CD4-positive, alpha-beta T cell treated with Interleukin-6 at 100 ng/mL for 8 hours (primary cell): ENCODE measurements at places on chromosomes 3 and 15.

GRCh38 chr3:36944641-36945270 lies at the start of gene TRANK1:
TRANK1 (minus strand) TSS chr3:36945054; CDS start chr3:36944809, 245 bp downstream.
- DNase-seq = peak; percentile 79

GRCh38 chr3:58613236-58614132 lies 36.3 kb upstream of the FAM107A start:
- DNase-seq = no peak

DNA sequence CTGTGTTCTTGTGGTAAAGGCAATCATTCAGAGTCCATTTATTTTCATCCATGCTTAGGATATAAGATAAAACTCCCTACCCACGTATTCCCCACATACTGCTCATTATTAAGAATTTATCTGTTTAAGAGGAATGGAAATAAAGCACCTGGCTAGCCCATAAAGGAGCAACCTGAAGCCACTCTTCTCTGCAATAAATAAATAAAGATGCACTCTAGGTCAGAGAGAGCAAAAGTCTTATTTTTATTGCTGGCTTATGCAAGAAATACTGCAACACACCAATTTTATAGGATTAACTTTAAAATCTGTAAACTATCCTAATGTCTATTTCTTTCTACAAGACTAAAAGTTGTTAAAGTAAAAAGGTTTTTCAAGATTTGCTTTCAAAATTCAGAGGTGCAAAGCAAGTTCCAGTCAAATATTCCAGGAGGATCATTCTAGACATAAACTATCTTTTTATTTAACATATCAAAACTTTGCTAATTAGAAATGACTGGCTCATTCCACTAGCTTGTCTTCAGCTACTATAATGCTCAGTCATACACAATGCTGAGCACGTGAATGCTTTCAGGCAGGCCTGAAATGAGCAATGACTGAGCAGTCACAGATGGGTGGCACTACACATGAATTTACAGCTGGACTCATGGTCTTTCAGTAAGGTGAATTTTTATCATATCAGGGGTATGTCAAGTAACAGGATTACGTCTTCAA lies 7.1 kb downstream of the TJP1 start:
- no peak for DNase-seq

DNA sequence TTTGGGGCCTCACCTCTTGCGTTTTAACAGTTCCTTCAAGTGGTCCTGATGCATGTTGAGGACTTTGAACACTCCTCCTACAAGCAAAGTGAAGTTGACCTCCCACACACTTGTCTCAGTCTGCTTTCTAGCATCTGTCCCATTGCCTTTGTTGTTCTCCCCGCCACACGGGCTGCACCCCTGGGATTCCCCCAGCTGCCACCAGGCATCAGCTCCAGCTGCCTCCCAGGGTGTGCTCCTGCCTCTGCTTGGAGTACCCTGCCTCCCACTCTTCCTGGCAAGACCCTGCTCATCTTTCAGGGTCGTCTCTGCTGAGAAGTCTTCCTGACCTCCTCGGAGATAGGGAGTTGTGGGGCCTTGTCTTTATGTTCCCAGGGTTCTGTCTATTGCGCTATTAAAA lies 52.2 kb downstream of the IGF1R start:
- no peak for DNase-seq

- no peak for DNase-seq
Measured at GRCh38 chr15:63942486-63943365, 103.6 kb downstream of the DAPK2 start.

GRCh38 chr15:89671687-89672086 lies 7.5 kb downstream of the PLIN1 start:
- DNase-seq = no peak

GRCh38 chr3:149620291-149621020 lies 37.4 kb downstream of the WWTR1 start:
- DNase-seq = no peak

DNA sequence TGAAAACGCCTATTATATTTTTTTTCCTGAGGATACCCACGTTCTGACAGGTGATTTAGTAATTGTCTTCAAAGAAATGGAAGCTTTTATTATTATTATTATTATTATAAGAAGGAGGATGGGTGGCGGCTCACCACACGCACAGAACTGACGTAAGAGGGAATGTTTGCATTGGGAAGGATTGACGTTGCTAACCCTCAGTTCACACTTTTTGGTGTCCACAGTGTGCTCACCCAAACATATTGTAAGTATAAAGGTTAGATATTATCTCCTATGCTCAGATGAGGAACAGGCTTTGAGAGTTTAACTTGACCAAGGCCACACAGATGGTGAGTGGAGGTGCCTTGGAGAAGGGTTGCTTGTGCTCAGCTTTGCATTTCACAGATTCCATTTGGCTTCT lies 533.5 kb upstream of the TBL1XR1 start:
- DNase-seq = no peak

DNA sequence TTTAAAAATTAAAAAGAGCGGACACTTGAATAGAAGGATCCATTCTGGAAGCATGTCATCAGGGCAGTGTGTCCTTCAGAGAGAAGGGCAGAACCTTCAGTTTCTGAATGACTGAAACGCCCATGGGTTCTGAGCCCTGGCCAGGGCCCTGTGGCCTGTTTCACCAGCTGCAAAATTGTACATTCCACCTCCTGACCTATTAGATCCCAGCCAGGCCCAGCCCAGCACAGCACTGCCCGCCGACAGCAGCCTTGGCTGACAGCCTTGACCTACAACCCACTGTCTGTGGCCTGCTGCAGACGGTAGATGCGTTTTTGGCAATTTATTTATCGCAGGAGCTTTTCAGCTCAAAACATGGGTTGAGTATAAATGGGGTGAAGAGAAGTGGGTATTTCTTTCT lies 5.9 kb upstream of the POLG start:
- no peak for DNase-seq

DNA sequence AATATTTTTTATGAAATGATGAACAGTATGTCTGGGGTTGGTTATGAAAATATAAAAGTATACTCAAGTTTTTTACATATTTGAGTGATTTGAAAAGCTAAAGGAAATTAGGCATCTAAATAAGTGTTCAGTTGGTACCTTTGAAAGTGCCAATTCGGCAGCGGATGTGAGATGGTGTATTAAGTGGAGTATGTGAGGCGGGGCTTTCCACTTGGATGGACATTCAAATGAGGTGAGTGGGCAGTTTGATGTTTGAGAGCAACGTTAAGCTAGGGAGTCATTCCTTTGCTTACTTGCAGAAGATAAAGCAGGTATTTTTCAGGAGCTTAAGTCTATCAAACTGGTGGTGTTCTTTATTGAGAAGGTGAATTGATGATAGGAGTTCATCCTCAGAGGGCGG lies 189.0 kb upstream of the GOLIM4 start:
- no peak for DNase-seq
